ENCODE measurements at places on chromosomes 2 and 18.

- peak; percentile 55 for DNase-seq
Observed at GRCh38 chr18:57543560-57543959, 42.9 kb downstream of the FECH start.

DNA sequence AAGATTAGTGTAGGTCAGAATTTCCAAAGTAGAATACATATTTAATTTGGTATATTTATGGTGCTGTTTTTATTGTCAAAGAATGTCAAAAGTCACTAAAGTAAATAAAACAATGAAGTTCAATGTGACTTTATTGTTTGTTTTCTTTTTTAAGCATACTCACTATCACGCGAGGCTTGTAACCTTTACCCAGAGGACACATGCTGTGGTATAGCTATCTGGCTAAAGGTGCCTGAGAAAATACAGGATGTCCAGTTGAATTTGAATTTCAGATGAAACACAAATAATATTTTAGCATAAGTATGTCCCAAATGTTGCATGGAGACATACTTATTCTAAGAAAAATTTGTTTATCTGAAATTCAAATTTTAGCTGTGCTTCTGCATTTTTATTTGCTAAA is 103.3 kb upstream of the KLF7 start:
- DNase-seq = no peak

DNA sequence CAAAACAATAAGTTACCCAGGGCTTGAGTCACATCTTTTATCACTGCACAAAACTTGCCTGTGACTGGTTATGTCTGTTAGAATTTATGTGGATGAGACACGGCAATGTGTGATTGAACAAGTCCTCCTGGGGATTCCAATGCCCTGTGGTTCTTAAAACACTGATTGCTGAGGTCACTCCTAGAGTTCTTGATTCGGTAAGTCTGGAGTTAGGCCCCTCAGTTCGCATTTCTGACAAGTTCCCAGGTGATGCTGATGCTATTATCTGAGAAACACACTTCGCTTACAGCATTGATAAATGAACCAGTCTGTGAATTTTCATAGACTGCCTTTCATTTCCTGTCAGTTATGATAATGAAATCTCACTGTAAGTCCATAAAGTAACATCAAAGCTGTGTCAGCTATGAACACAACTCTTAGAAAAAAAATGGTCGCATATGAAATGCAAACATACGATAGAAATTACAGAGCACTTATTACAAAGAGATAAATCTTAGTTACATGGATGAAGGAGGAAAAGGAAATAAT is 214.0 kb downstream of the DLGAP1 start:
- DNase-seq = no peak

- no peak for DNase-seq
Observed at GRCh38 chr2:179031731-179032408, 18.1 kb downstream of the CCDC141 start.

DNA sequence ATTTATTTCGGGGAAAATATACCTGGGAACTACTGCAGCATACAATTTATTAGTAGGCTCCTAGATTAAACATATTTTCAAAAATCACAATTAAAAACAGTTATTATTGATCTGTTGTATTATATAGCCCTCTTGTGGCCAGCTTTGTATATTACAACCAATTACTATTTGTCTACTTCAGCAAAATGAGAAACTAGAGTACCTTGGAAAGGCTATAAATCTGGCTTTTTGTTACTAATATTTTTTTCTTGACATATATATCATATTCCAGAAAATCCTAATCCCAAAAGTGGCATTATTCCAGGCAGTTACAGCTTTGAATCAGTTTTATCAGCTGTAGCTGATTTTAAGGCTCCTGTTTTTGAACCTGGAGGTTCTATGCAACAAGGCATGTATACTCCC is 101.2 kb downstream of the UBR3 start:
- peak; percentile 62 for DNase-seq

DNA sequence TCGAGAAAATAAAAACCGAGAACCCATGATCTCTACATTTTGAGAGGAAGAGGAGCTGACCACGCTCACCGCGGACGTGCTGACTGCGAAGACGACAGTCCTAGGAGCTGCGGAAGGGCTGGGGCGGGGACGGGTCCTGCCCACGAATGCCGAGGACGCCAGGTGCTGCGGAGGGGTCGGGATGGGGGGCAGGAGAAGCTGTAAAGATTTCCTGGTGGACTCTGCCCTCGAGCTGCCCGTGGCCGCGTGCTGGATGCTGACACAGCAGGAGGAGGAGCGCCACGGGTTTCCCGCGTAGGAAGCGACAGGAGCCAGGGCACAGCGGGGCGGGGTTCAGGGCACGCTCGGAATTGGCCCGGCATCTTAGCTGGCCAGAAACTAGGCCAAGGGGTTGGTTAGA is 22.2 kb downstream of the ZSCAN30 start:
- no peak for DNase-seq

GRCh38 chr2:138711812-138712211 is 68.4 kb downstream of the NXPH2 start:
- DNase-seq = no peak

DNA sequence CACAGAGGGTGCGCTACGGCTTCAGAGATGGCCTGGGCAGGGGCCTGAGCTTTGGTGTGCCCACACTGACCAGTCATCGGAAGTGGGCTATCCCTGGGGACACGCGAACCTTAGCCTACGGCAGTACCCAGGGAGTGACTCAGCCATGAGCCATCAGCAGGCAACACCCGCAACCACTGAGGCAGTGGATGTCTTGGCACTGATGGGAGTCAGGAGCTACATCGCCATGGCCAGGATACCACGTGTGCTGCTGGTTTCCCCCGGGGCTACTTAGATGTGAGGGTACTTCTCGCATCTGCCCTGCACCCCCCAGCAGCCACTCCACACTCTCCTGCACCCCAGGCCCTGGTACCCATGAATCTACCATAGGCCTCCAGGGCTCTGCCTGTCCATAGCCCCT is 12.8 kb upstream of the HPCAL1 start:
- no peak for DNase-seq

DNA sequence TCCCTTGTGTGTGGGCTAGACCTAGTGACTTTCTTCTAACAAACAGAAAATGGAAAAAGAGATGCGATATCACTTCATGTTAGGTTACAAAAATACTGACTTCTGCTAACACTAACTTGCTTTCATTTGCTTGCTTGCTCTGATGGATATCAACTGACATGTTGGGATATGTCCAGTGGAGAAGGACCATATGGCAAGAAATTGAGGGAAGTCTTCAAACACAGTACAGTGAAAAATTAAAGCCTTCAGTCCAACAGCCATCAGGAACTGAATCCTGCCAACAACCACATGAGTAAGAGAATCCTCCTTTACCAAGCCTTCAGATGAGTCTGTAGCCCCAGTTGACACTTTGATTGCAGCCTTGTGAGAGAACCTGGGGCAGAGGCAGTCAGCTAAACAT is 143.9 kb downstream of the MAIP1 start:
- DNase-seq = peak; percentile 72

- no peak for DNase-seq
Observed at GRCh38 chr2:176960061-176960460, 252.5 kb upstream of the HNRNPA3 start.

DNA sequence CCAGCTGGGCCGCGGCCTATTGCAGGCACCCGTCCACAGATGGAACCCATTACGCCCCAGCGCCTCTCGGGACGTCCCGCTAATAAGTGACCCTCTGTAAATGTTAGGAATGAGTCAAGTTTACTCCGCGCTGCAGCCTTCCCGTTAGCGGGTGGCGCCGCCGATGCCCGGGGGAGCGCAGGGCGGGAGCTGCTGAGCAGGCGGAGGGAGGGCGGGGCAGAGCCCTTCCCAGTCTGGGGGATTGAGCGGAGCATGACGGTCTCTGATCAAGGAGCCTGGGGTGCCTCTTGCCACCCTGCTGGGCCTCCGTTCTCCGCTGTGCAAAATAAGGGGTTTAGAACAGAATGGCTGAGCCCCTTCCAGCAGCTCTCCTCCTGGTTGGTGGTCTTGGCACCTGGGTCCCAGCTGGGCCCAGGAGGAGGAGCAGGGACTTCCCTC is 10.5 kb downstream of the CROCC2 start:
- DNase-seq = peak; percentile 55

- no peak for DNase-seq
Observed at GRCh38 chr2:222805591-222806304, 55.1 kb upstream of the ACSL3 start.

DNA sequence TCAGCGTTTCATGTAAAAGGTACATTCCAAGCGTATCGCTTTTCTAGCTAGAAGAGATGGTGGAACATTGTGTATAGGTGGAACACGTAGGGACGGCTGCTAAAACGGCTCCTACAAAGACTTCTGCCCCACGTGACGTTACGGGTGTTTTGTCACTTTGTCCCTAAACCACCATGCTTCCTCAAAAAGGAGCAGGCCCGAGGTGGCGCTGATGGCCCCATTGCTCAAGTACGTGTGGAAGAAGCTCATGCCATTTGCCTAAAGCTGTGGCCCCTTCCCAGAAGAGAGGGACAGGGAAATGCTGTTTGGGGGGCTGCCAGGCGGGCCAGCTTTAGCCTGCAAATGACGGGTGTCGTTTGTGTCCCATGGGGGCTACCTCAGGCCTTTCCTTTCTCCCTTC is 72.7 kb downstream of the TMEM247 start:
- no peak for DNase-seq

DNA sequence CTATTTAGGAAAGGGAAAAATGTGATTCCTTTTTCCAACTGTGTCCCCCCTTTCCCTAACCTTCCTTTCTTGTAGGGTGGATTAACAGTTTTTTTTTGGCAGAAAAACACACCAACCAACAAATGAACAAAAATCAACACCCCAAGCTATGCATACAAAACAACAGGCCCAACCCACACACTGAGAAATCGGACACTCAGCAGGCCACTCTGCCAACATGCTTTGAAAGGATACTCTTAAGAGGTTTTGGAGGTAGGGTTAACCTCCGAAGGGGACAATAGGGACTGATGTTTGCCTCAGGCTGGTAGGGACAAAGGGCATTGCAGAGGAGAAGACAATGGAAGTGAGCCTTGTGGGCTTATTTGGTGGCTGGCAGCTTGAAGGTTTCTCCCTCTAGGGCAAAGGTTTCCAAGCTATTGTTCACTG is 33.1 kb upstream of the POLE4 start:
- no peak for DNase-seq

- no peak for DNase-seq
Observed at GRCh38 chr2:201730651-201731285, 32.3 kb upstream of the MPP4 start.

DNA sequence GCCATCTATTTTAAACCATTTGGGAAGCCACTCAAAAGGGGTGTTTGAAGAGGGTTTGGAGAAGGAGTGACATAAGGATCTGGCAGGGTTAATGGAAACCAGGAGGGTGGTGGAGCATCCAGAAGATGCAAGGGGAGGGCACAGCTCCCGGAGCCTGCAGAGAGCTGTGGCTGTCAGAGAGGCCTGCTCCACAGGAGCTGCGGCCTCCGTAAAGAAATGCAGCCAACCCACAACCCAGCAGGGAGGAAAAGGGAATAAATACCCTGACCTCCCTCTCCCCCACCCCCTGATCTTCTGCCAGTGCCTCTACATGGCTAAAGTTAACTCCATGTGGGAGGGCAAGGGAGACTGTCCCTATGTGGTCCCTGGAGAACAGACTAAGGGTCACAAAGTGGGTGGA is 567.1 kb upstream of the POU3F3 start:
- DNase-seq = no peak

DNA sequence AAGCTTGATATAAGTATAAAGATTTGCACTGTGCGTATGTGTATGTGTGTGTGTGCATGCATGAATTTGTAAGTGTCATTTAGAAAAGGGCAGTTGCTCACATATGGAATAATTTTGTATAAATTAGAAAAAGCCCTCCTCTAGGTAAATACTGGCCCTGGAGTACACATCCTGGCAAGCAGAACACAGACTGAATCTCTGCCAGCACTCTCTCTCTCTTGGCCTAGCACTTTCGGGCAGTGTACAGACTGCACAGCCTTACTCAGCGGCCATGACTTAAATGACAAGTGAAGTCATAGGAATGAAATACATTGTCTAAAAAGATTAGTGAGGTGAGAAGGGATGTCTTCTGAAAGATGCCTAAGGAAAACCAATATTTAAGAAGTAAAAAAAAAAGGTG is 214.1 kb downstream of the RDH14 start:
- no peak for DNase-seq

- DNase-seq = no peak
Observed at GRCh38 chr2:233531955-233532354, 34.6 kb downstream of the USP40 start.

DNA sequence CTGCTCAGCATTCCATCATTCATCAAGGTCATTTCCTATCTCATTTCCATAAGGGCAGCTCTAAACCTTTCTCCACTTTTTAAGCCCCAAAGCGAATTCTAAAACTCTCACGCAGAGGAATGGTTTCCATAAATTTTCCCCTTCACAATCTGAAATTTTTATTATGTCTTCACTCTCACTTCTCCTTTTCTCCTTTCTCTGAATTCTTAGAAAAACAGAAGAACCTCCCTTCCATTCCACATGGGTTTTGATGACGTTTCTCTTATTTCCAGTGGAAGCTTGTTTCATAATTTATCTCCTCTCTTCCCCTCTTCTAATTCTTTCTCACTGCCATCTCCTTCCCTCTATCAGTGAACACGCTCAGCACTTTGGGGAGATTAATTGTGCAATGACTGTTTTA is 97.3 kb downstream of the SPATS2L start:
- DNase-seq = no peak

DNA sequence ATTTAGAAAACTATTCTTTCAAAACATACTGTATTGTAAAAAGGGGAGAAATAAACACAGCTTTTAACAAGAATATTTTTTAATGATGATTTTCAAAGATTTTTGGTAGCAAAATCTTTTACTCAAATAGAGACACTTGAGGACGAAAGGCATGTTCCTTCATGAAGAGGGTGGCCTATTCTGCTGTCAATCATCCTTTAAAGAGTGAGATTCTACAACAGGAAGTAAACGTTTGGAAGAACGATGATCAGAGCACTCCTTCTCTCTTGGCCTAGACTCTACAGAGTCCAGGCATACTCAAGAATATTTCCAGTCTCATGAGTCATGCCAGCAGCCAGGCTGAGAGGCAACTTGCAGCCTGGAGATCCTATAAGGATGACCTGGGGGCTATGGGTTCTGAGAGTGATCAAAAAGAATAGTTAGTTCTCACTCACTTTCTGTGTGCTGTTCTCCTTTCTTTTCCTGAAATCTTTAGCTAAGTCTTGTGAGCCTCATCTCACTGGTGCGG is 62.4 kb upstream of the TCF4 start:
- DNase-seq = no peak

GRCh38 chr2:54634564-54635511 is 88.6 kb upstream of the EML6 start:
- DNase-seq = no peak

- no peak for DNase-seq
Observed at GRCh38 chr2:199936554-199936953, 18.7 kb downstream of the TYW5 start.

- DNase-seq = no peak
Observed at GRCh38 chr2:36287363-36288275, 68.0 kb upstream of the CRIM1 start.

DNA sequence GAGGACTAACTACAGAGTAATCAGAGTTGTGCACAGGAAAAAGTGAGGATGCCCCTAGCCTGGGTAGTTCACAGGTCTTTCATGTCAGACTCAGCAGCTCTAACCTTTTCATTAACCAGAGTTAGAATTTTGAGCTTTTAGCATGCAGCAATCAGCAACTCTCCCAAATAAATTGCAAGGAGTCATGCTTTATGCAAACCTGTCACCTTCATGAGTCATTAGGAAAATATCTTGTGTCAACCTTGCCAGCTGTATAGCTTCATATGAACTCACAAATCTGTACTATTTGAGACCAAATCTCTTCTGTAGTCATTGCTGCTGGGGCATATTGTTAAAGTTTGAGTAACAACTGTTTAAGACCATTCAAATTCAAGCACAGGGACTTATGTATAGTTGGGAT is 382.3 kb upstream of the NT5C1B start:
- no peak for DNase-seq

All from NCI-H2171 treated with DMSO at 0.1 percent for 48 hours (cell line).